Mesendoderm (in vitro differentiated cells): ENCODE measurements at places on chromosomes 13 and 19.

DNA sequence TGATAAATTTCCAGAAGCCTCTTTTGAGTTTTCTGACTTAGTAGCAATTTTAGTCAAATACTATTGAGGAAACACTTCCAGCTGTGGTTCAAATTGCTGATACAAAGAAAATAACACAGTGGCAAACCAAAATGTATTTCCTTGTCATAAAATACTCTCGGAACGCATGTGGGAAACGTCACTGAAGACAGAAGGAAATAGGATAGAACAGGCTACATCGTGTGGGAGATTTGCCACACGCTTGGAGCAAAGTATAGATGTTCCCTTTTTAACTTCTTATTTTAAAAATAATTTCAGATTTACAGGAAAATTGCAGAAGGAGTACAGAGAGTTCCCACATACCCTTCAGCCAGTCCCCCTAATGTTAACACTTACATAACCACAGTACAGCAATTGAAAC is 88.8 kb downstream of the ING1 start:
- no peak for DNase-seq

- no peak for DNase-seq
These were observed 86.5 kb upstream of the ABCC4 start for GRCh38 chr13:95387733-95388207.

GRCh38 chr19:40502647-40503319 is 36.0 kb downstream of the SPTBN4 start:
- peak; percentile 69 for DNase-seq

GRCh38 chr13:80048030-80048429 is 292.9 kb downstream of the SPRY2 start:
- DNase-seq, result no peak

DNA sequence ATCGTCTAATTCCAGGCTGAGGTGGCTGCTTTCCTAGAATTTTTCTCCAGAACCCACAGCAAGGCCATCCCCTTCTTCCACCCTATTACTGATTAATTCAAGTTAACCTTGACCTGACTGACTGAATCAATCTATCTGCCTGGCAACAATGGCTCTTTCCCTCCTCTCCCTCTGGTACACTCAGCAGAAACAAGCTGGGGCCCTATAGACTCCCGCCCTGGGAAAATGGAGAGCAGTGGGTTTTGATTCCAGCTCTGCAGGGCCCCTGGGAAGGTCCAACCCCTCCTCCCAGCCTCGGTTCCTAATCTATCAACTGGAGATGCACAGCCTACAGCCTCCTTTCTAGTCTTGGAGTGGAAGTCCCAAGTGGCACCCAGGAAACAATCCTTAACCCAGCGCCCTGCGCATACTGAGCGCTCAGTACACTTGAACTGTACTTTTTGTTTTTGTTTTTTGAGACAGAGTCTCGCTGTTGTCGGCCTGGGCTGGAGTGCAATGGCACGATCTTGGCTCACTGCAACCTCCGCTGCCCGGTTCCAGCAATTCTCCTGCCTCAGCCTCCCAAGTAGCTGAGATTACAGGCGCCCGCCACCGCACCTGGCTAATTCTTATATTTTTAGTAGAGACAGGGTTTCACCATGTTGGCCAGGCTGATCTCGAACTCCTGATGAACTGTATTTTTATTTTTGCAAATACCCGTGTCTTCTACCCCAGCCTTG is 5.2 kb upstream of the C3 start:
- DNase-seq, result no peak

- peak; percentile 85 for DNase-seq
These were observed 35.6 kb upstream of the PSPC1 start for GRCh38 chr13:19818223-19818842.

GRCh38 chr19:28631961-28632360 is 581.0 kb downstream of the UQCRFS1 start:
- no peak for DNase-seq

DNA sequence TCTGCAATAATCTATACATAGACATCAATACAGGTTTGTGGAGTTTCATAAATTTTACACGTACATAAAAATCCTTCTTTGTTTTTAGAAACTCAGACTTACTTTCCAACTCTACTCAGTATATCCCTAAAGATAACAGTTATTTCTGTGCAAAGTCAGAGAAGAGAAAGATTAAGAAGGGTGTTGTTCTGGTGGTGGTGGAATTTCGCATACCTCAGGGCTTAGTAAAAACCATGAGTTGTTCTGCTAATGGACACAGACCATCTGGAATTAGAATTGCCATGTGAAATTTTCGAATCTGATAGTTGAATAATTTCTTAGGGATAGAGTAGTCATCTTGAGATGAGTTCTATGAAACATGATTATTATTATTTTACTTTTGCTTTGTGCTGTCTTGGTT is 102.7 kb downstream of the ZAR1L start:
- DNase-seq, result no peak

DNA sequence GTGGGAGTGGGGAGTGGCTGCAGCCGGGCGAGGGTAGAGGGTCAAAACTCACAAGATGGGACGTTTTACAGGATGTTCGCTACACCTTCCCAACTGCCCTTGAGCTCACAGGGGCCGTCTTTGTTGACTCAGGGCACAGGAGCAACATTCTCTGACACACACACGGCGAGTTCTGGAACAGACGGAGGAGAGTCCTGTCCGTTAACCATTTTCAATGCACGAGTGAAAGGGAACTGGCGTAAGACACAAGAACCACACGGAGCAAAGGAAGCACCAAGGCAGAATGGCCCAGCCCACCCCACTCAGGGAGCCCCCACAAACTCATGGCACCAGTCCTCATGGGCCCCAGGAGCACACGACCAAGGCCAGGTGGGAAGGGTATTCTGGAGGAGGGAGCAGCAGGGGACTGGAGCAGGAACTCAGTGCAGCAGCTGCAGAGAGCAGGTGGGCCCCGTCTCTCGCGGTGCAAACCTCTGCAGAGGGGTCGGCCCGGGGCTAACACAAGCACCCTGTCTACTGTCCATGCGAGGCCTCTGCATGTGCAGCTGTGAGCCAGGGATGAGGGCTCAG is 37.9 kb upstream of the ISYNA1 start:
- no peak for DNase-seq

GRCh38 chr19:43467730-43468129 is 2.3 kb upstream of the LYPD3 start:
- no peak for DNase-seq

DNA sequence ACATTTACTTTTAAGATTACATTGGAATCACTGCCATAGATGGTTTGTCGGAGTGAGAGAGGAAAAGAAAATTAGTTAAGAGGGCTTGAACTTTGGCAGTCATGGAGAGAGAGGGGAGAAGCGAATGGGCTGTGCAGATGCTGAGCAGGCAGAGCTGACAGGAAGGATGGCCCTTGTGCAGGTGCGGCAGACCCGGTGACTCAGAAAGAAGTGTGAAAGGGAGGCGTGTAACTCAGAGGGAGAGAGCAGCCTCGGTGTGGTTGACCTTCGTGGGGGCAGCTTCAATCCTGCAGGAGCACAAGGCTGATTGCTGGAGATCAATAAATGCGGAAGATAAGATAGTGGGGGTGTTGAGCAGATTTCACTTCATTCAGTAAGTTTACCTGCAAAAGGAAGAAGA is 76.9 kb downstream of the TNFSF13B start:
- DNase-seq, result peak; percentile 52

DNA sequence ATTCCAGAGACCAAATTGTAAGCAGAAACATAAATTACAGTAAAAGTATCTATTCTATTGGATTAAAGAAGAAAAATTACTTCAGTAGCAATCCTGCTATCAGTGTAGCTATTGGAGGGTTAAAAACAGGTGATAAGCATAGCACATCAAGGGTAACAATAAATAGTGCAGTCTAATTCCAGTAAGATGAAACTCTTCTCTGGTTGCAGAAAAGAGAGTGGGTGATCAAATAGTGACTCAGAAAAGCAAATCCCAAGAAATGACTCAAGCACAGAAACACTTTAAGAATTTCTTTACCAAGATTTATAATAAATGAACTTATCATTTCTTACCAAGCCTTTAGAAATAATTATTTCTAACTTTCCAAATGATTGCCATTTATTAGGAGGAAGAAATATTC is 135.7 kb downstream of the LMO7 start:
- no peak for DNase-seq

GRCh38 chr19:30778061-30778460 is 405.9 kb downstream of the ZNF536 start:
- no peak for DNase-seq

DNA sequence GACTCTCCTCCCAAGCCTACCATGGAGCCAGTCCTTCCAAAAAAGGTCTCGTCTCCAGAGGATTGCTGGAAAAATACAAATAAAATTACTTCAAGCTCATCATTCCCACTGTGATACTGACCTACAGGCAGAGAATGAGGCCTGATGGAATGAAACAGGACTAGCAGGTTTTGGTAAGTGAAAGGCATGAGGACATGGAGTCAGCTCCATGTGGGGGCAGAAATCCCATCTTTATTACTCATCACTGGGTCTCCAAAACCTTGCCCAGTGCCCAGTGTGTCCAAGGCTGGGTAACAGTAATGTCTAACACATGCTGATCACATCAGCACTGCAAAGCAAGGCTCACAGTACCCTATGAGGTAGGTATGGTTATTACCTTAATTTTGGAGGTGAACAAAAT is 235.4 kb downstream of the DNAJC15 start:
- DNase-seq, result no peak

GRCh38 chr13:37306778-37307544 is 201.5 kb upstream of the CSNK1A1L start:
- no peak for DNase-seq

- no peak for DNase-seq
These were observed 65.7 kb downstream of the DACH1 start for GRCh38 chr13:71801165-71801760.
